ENCODE measurements at places on chromosomes 3 and 15. TPM values are rescaled to one million over a fixed set of nuclear protein-coding genes. Genes with fewer than 3 reads are reported as not detected.

- no peak for DNase-seq
Measured at GRCh38 chr3:32399030-32399620, 7.5 kb downstream of the CMTM7 start.

- DNase-seq, result no peak
Measured at GRCh38 chr3:16311960-16312451, 47.0 kb downstream of the OXNAD1 start.

C3orf33 gene
- 1.7 TPM for total RNA-seq

GRCh38 chr3:11050666-11051323, 58.2 kb downstream of the SLC6A1 start:
- DNase-seq, result no peak

CORO2B gene
- 4.7 TPM for total RNA-seq

Measured in vagina (tissue), 2 donors.